Left kidney (tissue), 8 donors: ENCODE measurements at places on chromosomes 16 and 17.

- no peak for DNase-seq
Measured at GRCh38 chr17:47969930-47970724, 786 bp upstream of the CDK5RAP3 start.

- DNase-seq: no peak
Measured at GRCh38 chr16:35399133-35399532, 1939.7 kb downstream of the TP53TG3F start.

GRCh38 chr17:69733171-69734012 lies 318.9 kb downstream of the MAP2K6 start:
- DNase-seq: no peak

GRCh38 chr17:43722269-43722619 lies 36.3 kb downstream of the SOST start:
- DNase-seq: no peak
